ENCODE measurements at places on chromosomes 6 and 20. TPM values are rescaled to one million over a fixed set of nuclear protein-coding genes. Genes with fewer than 3 reads are reported as not detected.

- no peaks in the 10 kb centered on the region for H3K27me3 ChIP-seq
- peaks cover 32% of the 10 kb centered on the region for H3K36me3 ChIP-seq
- H3K4me3 ChIP-seq, result no peak overlapping the region
Measured at GRCh38 chr6:122809001-122809400, 19.9 kb downstream of the SMPDL3A start.

GRCh38 chr6:88402909-88403308 is 236.8 kb upstream of the CNR1 start:
- DNase-seq, result no peak
- H3K36me3 ChIP-seq, result no peaks in the 10 kb centered on the region
- H3K27ac ChIP-seq, result no peak overlapping the region
- no peaks in the 10 kb centered on the region for H3K27me3 ChIP-seq

GRCh38 chr6:6788394-6789032 is 200.0 kb downstream of the LY86 start:
- H3K4me3 ChIP-seq, result no peak overlapping the region
- H3K4me1 ChIP-seq, result no peaks in the 10 kb centered on the region
- no peaks in the 10 kb centered on the region for H3K27me3 ChIP-seq
- no peak overlapping the region for H3K27ac ChIP-seq

The EEF1A2 gene
- 0.76 TPM for total RNA-seq

DNA sequence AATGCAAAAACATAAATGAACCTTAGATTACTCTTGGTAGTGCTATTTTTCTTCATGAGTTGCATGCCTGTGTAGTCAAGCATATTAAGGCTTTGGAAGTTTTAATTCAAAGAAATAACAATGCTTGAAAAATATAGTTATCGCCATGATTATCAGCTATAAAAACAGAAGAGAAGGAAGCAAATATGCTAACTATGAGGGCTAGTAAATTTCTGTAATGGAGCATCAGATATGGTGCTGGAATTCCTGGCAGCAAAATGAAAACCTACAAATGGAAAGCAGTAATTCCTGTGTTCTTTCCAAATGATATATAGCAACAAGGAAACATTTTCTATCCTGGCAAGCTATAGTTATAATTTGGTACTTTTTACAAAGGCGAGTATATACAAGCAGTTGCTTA is 29.7 kb downstream of the DOP1A start:
- no peaks in the 10 kb centered on the region for H3K27me3 ChIP-seq
- H3K27ac ChIP-seq, result no peak overlapping the region
- 0 out of 2 replicates have a peak, but pooled peaks cover 2% of the 10 kb centered on the region for H3K36me3 ChIP-seq
- H3K4me3 ChIP-seq, result no peak overlapping the region
- H3K4me1 ChIP-seq, result peaks cover 5% of the 10 kb centered on the region

DNA sequence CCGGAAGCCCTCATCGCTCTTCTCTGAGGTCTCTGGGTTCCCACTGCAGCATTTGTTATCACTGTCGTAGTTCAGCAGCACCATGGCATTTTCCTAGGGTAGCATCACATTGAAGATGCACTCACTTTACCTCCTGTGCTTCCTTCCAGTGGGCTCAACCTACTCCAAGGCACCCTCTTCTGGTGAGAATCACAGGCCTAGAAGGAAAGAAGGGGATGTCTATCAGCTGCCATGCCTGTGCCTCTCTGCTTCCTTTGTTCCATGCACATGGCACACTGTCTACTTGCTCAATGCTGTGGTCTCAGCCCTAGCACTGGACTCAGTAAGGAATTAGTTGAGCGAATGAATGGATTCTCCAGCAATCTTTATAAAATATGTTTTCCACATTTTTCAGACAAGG is 22.6 kb downstream of the CST4 start:
- H3K4me3 ChIP-seq, result no peak overlapping the region
- no peaks in the 10 kb centered on the region for H3K4me1 ChIP-seq
- H3K27me3 ChIP-seq, result no peaks in the 10 kb centered on the region
- H3K27ac ChIP-seq, result no peak overlapping the region
- no peaks in the 10 kb centered on the region for H3K36me3 ChIP-seq

All from SJCRH30 (cell line).